Caco-2 (cell line): ENCODE measurements at places on chromosomes 1 and 21. TPM values are rescaled to one million over a fixed set of nuclear protein-coding genes. Genes with fewer than 3 reads are reported as not detected.
A peak's percentile ranks its signal among the peaks of the same experiment; 100 is the strongest.

- no peak for DNase-seq
Observed at GRCh38 chr1:87219141-87219540, 109.5 kb upstream of the LMO4 start.

MMEL1 gene
- not detected in 2 replicates for total RNA-seq

HAO2 gene
- 0.27 and 0.39 TPM in 2 replicates for total RNA-seq

FMOD gene
- 32.6 and 36.3 TPM in 2 replicates for total RNA-seq

ELAPOR1 gene
- 0.75 and 1.6 TPM in 2 replicates for total RNA-seq

- no peak for DNase-seq
Observed at GRCh38 chr1:24005163-24005562, 25.0 kb upstream of the SRSF10 start.

- no peak for DNase-seq
Observed at GRCh38 chr1:214895011-214895600, 187.4 kb upstream of the KCNK2 start.

GRCh38 chr1:178864326-178864725 lies 6.6 kb downstream of the ANGPTL1 start:
- DNase-seq: no peak

FOXJ3 gene
- 60.2 and 66.7 TPM in 2 replicates for total RNA-seq

GRCh38 chr1:207188901-207189300 lies 84.9 kb downstream of the C4BPA start:
- DNase-seq: no peak

ATF3 gene
- total RNA-seq: 21.8 and 25.8 TPM in 2 replicates

PWP2 gene
- 30.6 and 31.8 TPM in 2 replicates for total RNA-seq

TBX19 gene
- total RNA-seq: 2.8 and 3.3 TPM in 2 replicates

SRSF4 gene
- total RNA-seq: 44.1 and 45.8 TPM in 2 replicates

- no peak for DNase-seq
Observed at GRCh38 chr21:26563856-26564503, 9.1 kb downstream of the CYYR1 start.

DNA sequence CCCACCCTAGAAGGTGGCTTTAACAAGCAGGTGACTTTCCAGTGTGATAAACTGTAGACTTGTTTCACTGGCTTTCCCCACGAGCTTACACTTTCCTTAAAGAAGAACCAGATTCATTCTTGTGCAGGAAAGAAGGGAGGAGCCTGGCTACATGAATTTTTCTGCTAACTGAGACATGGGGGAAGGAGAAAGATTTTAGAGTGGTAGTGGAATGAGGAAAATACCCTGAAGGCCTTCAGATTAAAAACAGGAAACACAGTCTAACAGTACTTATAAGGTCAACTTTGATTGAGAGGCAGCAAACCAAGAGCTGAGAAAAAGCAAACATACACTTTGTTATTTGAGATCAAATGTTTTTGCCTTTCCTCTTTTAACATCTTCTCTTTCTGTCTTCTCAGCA lies 640.9 kb upstream of the PLXNA2 start:
- DNase-seq: no peak

CASZ1 gene
- 10.4 and 10.9 TPM in 2 replicates for total RNA-seq

ZSWIM5 gene
- total RNA-seq: 0.49 and 0.54 TPM in 2 replicates

DNA sequence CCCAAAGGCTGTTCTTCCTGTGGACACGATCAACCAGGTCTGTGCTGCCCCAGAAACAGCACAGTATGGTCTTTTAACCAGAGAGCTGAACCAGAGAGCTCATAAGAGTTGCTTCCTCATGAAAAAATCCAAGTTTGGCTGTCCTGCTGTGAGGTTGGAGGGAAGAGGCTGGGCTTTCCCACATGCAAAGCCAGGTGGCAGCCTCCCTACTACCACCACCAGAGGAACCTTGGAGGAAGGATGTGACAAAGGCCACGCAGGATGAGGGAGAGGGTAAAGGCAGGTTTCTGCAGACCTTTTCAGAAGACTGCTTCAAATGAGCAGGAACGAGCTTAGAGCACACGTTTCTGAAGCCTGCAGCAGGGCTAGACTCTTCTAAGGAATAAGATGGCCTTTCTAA lies 27.1 kb downstream of the FAM78B start:
- no peak for DNase-seq

DNA sequence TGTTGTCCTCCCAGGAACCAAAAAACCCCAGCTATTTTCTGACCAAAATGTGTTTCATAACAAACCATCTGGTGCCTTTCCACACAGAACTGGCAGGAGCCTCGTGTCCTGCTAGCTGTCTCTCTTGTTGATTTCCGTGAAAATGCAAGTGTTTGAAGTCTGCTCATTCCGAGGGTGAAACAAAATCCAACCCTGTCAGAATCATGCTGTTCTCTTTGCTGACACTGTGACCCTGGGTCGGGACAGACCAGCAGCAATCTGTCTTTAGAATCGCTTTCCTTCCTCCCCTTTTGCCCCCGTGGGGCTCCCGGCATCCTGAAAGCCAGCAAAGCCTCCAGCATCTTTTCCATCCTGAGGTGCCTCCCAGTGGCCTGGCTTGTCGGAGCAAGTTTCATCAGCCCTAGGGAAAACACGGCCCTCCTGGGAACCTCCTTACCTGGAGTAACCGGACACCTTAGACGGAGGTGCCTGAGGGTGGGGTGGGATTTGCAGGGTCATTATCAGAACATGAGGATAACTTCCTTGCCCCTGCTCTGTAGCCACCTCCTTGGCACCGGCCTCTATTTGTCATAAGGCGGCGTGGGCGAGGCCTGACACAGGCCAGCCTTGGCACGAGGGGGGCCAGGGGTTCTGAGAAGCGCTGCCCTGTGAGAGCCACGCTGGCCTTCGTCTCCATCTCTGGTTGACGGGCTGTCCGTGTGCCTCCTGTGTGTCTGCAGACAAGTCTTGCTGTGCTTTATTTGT lies 24.9 kb downstream of the LDLRAP1 start:
- peak; percentile 30 for DNase-seq

- no peak for DNase-seq
Observed at GRCh38 chr1:3895951-3896325, 4.1 kb downstream of the C1orf174 start.

GRCh38 chr1:239718997-239719628 lies 332.7 kb downstream of the CHRM3 start:
- DNase-seq: no peak

- peak; percentile 62 for DNase-seq
Observed at GRCh38 chr1:228367798-228368791, 38.5 kb downstream of the TRIM11 start.

CATSPERE gene
- 0.14 and 0.79 TPM in 2 replicates for total RNA-seq

GRCh38 chr1:227899141-227899819 lies 48.5 kb downstream of the WNT9A start:
- DNase-seq: peak; percentile 30

DNA sequence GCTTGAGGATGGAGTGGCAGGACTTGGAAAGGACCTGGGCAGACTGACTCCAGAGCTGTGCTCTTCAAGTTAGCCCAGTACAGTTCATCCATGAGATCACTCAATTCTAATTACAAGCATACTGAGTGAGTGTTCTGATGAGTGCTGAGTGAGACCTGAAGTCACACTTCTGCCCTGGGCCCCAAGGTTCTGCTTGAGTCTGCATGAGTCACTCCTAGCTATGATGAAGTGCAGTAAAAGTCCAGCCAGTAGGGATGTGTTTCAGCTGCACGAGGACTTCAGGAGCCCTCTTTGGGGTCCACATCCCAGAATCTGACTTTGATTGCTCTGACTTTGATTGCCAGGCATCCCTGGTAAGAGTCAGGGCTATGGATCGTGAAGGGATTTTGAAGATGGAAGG lies 35.8 kb downstream of the PLEKHA6 start:
- DNase-seq: no peak

DNA sequence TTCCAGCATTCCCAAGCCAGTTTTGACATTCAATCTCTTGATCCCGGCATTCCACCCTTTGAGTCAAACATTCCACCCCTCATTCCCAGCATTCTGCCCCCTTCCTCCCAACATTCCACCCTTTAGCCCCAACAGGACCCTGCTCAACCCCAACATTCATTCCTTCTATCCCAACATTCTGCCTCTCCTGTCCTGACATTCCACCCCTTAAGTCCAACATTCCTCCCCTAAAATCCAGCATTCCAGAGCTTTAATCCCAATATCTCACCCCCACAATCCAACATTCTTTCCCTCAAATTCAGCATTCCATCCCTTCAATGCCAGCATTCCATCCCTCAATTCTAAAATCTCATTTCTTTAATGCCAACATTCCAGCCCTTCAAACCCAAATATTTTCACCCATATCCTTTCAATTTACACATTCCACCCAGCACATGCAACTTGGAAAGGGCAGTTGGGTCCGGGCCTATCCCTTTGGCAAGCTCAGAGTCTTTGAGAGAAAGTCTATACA lies 22.9 kb downstream of the DDX20 start:
- DNase-seq: no peak

DNA sequence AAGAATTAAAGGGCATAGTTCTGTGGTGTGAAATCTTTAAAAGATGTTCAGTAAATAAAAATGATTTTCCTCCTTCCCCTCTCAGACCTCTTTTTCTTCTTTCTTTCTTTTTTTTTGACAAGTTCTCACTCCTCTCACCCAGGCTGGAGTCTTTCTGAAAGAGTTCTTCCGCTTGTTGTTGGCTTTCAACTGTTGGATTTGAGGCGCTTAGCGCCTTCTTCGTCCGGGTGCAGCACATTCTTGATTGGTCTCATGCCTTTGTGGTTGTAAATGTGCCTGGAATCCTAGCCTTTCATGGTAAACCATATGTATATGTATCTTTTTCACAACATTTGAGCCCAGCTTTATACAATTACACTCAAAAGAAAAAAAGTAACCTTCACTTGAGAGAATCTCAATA lies 980 bp upstream of the METTL18 start:
- DNase-seq: no peak

DNA sequence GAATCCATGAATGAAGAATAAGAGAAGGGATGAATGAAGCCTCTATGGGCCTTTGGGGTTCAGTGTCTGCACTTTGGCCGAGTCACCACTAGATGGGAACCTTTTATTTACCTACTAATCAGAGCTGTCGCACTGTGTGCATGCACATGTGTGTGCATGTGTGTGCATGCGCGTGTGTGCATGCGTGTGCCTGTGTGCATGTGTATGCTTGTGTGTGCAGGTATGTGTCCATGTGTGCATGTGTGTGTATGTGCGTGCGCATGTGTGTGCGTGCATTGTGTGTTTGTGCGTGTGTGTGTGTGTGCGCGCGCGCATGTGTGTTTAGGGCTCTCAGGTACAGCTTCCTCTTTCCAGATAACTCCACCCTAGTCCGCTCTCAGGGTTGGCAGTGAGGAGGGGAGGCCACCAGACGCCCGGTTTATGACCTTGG lies 20.4 kb upstream of the UBXN10 start:
- DNase-seq: no peak

DNA sequence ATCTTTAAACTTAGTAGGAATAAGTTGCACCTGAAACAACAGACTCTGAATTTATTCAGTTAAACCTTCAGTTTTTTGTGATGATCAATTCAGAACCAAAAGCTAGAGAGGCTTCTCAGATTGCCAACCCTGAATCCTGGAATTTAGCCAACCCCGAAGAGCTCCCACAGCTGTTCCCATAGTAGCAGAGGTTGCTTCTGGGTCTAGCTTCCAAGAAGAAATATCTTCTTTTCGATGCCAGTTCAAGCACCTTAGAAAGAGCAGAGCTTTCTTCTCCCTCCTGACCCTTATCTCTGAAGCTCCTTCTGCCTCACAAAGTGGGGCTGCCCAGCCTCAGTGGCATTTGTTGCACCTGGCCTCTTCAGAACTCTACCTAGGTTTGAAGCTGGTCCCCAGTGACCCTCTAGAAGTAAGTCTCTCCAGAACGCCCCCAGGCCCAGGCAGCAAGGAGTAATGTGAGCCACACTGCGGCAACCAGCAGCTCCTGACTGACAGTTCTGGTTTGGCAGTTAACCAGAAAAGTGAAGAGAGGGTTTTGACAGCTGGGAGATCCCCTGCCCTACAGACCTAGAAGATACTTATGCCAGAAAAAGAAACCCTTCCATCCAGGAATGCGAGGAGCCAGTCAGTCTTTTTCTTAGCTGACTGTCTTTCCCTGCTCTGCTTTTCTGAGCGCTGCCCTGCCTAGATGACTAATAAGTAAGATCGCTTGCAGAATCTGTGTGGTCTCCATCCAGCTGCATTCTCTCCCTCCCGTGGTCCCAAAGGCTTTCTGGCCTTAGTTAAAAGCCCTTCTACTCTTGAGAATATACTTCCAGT lies 165.9 kb downstream of the ADGRL4 start:
- no peak for DNase-seq
